ENCODE measurements at places on chromosomes 3 and 15.

GRCh38 chr3:131324923-131325322, 56.7 kb upstream of the NUDT16 start:
- no peak for DNase-seq

DNA sequence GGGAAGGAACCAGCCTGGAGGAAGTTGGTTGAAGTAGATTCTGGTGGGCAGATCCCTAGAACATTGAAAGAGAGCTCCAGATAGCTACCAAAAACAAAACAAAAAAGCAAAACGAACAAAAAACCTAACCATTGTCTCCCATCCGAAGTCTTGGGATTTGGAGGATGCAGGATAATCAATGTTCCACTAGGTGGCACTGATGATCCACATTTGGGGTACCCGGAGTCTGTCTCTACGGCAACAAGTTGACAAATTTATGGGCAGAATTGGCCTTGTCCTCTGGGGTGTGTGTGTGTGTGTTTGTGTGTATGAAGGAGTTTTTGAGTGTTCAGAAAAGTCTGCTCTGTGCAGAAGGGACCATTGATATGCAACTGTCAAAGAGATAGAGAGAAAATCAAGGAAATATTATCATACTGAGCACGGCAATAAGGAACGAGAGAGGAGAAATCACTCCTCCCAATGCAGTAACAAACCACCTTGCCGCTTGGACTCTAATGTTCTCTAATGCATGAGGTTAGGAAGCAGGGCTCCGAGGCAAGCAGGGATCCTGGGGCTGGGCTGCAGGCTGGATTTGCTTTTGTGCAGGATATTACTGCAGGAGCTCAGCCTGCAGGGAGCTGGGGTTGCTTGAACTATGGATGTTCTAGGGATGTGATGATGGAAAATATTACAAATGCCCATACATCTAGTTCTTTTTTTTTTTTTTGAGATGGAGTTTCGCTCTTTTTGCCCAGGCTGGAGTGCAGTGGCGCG, 59.8 kb upstream of the KLHL25 start:
- peak; percentile 72 for DNase-seq

GRCh38 chr15:45397116-45397665, 18.8 kb upstream of the GATM start:
- DNase-seq, result no peak

DNA sequence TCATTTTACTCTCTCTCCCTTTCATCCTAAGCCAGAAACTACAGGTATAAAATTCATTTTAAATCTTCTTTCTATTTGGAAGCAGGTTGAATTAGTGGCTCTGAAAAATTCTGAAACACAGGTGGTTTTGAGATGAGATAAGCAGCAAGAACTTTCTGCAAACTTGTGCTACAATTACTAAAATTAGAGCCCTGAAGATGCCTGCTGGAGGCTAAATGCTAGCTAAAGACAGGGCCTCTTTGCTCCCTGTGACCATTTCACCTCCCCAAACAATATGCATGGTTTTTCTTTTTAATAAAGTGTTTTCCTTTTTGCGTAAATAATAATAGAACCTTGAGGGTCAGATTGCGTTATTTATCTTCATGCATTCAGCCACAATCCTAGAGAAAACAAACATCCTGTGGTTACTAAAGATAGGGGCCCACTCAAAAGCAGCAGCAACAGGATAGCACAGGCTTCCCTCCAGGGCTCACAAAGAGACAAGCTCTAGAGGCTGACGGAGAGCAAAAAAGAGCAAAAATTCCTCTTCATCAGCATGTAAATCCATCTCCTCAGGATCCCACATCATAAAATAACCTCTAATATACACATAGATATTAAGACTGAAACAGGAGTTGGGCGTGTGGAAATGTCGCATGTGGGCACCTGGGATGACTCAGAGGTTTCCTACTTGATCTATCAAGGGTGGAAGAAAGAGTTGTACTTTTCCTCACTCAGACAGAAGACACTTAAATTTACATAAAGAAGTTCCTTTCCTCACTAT, 26.5 kb upstream of the CP start:
- DNase-seq, result no peak

- DNase-seq, result no peak
Observed at GRCh38 chr15:88828791-88829190, 25.6 kb downstream of the ACAN start.

DNA sequence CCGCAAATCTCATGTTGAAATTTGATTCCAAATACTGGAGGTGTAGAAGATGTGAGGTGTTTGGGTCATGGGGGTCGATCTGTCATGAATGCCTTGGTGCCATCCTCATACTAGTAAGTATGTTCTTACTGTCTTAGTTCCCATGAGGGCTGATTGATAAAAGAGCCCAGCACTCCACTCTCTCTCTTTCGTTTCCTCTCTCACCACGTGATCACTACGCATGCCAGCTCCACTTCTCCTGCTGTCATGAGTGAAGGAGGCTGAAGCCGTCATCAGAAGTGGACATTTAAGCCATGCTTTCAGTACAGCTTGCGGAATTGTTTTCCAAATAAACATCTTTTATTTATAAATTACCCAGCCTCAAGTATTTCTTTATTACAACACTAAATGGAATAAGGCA, 6.1 kb downstream of the OR5H15 start:
- DNase-seq, result no peak

DNA sequence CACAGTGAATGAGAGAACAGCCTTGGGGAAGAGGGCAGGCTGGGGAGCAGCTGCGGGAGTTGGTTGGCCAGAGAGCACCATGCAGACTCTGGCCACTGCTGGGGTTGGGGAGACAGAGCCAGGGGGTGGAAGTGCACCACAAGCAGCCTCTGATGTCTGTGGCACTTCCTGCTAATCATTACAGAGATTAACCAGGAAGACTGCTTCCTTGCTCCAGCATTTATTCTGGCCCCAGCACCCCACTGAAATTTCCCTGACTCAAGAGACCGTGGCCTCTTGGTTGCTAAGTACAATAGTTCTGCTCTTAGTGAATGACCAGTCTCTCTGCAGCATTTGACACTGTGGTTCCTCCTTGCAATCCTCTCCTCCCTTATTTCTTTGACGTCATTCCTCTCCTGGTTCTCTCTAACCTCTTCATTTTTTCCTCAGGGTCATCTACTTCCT, 266.2 kb upstream of the ROPN1 start:
- DNase-seq, result no peak

DNA sequence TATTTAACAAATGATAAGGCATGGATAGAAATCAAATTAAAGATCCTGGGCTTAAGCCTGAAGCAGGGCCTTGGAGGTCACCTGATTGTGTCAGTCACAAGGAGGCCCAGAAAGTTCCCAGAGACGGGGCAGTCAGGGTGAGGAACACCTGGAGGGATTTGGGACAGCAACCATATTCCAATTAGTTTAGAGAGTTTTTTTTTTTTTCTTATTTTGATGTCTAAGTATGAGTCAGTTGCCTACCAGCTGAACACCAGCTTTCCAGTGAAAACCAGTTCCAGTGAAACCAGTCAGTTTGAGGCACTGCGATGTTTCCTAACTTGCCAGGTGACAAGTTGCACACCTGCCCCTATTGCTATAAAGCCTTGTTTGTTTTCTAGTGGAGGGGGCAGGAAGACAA, 350.7 kb upstream of the AZI2 start:
- DNase-seq, result no peak

All from HuH-7.5 (cell line).